Stimulated activated CD4-positive, alpha-beta T cell treated with anti-CD3 and anti-CD28 coated beads, Interleukin-15, amount 100 ng/mL, for 1 hour (primary cell): ENCODE measurements at places on chromosomes 2 and 18.

DNA sequence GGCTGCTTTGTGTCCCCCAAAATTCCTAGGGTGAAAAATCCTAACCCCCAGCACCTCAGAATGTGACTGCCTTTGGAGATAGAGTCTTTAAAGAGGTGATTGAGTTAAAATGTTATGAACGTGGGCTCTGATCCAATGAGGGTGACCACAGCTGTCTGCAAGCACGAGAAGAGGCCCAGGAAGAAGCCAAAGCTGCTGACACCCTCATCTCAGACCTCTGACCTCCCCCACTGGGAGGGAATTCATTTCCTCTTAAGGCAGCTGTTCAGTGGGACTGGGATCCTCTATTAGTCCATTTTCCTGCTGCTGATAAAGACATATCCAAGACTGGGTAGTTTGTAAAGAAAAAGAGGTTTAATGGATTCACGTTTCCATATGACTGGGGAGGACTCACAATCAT lies 544.4 kb downstream of the DCDC2C start:
- no peak for DNase-seq

GRCh38 chr2:20027260-20027677 lies 14.8 kb upstream of the MATN3 start:
- DNase-seq = no peak

DNA sequence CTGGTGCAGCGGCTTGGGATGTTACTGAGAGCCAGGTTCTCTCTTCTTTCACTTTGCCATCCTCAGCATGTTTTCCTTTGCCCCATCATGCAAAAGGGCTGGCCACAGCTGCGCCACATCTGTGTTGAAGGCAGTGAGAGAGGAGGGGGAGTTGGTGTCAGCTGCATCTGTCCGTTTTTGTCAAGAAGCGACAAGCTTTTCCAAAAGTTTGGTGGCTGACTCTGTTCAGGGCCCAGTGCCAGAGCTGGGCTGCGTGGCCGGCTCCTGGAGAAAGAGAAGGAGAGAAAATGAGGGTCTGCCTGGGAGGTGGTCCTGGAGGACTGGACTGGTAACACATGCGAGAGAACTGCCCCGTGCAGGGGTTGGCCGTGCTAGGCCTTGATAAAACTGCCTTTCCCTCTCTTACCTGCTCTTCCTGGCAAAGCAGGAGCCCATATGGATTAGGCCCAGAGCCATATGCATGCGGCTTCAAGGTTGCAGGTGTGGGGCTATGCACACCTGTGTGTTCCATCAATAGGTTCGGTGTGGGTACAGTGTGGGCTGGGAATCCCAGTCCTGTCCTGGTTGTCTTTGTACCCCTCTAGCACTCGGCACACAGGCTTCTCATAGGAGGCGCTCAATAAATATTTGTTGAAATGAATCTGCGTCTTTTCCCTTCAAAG lies 9.0 kb downstream of the RNF144A start:
- DNase-seq = no peak

DNA sequence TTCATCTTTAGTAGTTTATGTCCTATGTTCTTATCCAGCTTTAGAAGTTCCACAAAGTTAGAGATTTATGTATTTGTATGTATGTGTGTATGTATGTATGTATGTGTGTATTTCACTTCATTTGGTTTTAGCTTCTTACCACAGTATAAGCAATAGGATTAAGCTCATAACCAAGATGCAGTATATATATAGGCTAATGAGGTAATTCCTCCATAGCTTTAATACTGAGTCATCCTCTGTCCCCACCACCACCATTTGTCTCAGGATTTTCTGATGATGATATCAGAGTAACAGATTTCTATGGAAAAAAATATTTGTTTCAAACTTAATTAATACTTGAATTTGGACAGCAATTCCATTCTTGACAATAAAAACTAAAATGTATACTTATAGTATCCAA lies 159.2 kb downstream of the SOX11 start:
- no peak for DNase-seq

DNA sequence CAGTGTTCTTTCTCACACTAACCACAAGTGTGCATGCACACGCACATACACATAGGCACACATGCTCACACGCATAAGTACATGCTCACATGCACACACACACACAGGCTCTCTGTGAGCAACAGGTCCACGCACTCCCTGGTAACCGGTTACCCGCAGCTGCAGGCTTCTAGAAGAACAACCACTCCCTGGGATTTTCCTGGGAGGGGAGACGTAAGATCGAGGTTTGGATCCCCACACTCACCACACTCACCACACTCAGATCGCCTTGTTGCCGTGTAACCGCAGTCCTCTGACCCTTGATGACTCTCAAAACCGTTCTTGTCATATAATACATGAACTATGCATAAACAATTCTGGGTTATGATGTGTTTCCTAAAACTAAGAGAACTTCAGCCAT lies 42.2 kb downstream of the TTC32 start:
- no peak for DNase-seq

DNA sequence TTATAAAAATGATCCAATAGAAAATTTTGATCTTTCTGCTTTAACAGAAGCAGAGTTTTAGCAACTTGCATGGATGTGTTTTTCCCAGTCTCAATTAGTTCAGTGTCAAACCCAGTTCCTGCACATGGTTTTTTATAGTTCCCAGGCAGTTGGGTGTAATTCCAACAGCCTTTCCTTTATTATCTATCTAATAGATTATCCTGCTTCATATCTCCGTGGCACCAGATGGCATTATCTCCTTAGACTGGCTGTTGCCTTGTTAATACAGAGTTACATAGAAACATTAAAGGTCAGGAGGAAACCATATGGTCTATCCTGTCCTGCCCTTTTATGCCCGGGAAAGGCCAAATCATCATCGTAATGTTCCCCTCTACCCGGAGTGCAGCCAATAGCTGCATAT lies 400.9 kb upstream of the SMIM21 start:
- DNase-seq = no peak
